ENCODE measurements at places on chromosomes 1 and 21.

DNA sequence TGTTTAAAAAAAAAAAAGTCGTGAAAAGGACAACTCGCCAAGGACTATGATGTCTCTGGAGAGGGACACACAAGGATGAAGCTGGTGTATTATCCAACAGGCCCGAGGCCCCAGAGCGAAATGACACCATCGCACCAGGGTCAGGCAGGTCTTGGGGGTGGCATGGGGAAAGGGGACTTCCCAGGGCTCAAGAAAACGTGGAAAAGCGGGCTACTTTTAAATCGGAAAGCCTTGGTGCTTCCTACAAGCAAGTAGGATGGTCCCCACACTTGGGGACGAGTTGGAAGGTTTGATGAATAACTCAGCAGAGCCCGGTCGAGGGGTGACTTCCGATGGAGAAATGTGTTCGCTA, 505 bp upstream of the GNPAT start:
- no peak for DNase-seq

GRCh38 chr1:104932030-104932915, 1182.6 kb downstream of the AMY1C start:
- DNase-seq: no peak

DNA sequence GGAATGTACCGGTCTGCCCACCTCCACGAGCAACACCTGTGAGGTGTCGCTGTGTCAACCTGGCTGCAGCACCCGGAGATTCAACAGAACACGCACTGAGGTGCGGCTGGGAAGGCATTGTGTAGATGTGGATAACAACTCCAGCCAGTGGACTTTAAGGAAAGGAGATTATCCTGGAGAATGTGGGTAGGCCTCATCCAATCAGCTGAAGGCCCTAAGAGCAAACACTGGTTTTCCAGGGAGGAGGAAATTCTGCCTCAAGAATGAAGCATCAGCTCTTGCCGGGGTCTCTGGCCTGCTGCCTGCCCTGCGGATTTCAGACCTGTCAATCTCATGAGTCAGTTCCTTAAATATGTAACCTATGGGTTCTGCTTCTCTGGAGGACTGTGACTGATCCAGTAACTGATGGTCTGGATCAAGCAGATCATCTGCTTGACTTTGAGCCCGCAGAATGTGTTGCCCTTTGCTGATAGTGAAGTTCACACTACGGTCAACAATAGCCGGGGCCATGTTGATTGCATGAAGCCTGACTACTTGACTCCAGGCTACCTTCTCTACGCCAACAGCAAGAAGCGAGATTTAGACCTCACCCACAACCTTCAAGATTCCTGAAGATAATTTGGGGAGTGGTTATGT, 15.9 kb upstream of the PRDM15 start:
- no peak for DNase-seq

GRCh38 chr1:155717041-155717440, 28.1 kb downstream of the DAP3 start:
- DNase-seq: no peak

Measured in stimulated activated CD4-positive, alpha-beta T cell treated with anti-CD3 and anti-CD28 coated beads, Interleukin-1b, Interleukin-23, amount 100 ng/mL, for 4 hours (primary cell).